ENCODE measurements at places on chromosomes 2 and 18.

GRCh38 chr2:118190474-118190873, 102.2 kb downstream of the INSIG2 start:
- no peak for DNase-seq

DNA sequence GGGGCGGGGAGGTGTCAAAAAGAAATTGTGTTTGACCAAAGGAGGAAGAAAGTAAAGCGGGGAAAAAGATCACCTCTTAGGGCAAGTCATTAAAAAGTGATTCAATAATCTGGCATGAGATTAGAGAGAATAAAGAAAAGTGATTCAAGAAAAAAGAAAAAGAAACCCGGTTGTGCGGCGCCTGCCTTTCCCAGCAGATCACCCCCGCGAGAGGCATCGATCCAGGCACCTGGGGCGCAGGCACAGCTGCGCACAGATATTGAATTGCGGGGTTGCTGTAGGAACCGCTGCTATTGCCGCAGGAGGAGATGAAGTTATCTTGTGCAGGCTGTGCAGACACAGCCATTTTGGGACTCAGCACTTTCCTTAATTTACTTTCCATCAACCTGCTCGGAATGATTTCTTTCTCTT, 71.2 kb downstream of the PLB1 start:
- DNase-seq: peak; percentile 18

DNA sequence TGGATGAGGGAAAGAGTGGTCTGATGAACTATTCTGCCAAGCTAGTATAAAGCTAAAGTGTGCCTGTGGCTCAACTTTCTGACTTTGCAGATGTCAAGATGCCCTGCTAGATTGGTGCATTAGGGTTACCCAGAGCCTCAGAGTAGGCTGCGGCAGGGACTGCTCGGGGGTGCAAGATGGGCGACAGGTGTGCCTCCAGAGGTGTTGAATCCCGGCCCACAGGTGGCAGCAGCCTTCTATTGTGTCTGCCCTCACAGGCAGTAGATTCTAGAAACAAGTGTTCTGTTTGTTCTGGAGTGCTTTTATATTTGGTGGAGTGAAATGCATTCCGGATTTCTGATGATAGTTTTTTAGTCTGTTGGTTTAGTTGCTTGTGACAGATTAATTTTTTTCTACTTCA, 131.6 kb upstream of the IL1R2 start:
- no peak for DNase-seq

DNA sequence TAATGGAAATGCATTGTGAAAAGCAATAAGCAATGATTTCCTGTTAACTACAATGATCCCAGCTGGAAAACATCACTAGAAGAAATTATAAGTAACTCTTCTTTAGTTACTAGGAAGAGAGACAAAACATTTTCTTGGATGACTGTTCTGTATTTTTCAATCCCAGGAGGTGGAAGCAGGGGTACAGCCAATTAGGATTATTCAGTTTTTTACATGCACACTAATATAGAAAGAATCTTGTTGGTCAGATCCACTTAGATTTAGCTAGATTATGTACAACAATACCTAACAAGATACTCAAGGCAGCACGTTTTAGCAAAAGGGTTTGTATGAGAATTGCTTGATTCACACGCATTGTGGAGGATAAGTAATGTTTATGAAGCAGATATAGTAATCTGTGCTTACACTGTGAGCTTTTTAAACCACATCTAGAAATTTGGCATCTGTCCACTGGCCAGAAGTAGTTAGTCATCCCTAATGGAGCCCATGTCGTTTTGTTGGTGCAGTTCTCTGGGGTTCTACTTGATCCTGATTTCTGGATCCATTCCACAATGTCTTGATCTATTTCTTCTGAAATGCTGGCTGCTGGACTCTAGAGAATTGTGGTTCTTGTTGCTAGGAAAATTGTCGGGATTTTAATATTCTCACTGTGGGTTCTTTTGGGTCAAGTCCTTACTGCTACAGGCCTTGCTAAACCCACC, 199.7 kb downstream of the ADCYAP1 start:
- no peak for DNase-seq

DNA sequence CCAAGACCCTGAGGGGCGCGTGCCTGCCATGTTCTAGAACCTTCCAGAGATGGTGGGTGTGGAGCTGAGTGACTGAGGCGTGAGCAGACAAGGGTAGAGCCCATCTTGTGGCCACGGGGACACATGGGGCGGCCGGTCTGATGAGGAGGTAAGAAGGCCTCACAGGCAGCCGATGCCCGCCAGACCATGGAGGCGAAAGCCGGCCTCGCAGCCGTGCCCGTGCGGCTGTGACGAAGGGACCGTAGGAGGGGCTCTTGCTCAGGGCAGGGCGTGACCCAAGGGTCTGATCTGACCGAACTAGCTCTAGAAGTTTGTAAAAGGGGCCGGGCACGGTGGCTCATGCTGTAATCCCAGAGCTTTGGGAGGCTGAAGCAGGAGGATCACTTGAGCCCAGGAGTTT, 19.6 kb downstream of the D2HGDH start:
- no peak for DNase-seq

GRCh38 chr2:21231985-21232384, 108.2 kb downstream of the TDRD15 start:
- DNase-seq: no peak

GRCh38 chr2:234914371-234915154, 37.3 kb upstream of the SH3BP4 start:
- no peak for DNase-seq

- no peak for DNase-seq
These were observed 162.7 kb downstream of the ARL4C start for GRCh38 chr2:234334151-234334550.

GRCh38 chr2:61340242-61340641, 130.6 kb downstream of the USP34 start:
- no peak for DNase-seq

DNA sequence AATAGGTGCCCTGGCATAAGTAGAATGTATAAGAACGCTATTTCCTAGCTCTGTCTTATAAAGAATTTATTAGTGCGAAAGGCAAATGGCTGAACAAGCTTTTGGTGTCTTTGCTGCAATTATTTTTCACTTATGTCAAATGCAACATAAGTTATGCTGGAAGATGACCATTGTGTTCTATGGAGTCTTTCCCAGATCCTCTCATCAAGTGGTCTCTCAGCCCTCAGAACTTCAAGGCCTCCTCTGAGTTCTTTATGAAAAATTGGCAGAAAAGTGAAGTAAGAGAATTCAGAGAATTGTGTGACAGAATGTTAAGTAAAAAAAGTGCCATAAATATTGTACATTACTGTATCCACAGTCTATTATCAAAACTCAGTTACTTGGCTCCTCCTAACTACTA, 75.2 kb downstream of the RIT2 start:
- no peak for DNase-seq

DNA sequence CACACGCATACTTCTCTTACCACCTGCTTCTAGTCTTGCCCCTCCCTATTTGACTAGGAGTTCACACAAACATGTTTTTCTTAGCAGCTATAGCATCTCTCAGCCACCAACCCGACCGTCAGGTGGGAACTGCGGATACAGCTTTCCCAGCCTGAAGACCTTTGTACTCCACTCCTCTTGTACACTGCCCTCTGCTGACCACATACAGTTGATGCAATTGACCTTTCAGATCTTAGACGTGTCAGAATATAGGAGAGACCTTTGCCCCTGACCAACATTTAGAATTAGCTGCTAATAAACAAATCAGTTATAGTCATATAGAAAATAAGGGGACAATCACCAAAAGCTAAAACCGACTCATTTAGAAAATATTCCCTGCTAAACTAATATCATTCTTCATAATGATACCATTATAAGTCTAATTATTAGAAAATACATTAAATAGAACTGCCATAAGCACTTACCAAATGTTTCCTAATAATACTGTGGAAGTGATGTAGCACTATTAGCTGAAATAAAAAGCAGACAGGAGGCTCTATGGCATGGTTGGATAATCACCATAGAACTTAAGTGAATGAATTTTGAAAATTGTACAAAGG, 208.4 kb downstream of the RAD51AP2 start:
- DNase-seq: no peak

GRCh38 chr2:53150146-53150545, 617.5 kb upstream of the CHAC2 start:
- no peak for DNase-seq

GRCh38 chr2:27177441-27178351, 28.9 kb downstream of the TCF23 start:
- no peak for DNase-seq

DNA sequence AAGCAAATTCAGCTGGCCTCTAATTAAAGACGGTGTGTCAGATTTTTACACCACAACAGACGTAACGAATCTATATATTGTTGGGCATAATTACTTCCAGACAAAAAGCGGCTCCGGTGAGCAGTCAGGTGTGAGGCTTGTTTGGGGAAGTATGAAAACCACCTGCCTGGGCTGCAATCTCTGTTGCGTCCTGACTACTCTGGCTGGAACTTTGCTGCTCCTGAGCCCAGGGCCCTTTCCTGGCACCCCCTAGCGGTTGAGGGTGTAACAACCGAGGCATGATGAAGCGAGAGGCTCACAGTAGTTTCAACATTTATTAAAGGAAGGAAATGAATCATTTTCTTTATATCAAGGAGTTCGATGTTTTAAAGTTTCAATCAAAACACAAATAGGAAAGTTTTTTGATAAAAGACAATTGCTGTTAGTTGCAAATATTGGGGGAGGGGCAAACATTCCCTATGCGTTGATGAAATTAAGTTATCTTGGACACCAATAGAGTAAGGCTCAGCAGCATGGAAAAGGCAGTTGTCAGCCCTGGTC, 10.6 kb upstream of the ITGB6 start:
- DNase-seq: no peak

DNA sequence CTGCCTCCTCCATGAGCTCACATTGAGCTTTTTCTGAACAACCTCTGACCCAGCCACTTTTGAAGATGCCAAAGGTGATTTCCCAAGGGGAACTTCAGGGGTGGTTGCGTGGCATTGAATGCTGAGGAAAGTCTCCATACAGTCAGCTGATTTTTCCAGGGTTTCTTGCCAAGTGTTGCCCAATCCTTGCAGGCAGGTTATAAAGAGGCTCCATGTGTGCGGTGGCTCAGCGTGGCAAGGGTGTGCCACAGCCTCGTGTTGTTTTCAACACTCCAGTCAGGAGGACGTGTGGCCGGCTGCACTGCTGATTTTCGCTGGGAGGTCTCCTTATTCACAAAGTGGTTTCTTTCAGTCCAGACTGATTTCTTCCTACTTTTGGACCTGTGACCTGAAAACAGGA, 81.4 kb upstream of the GATA6 start:
- DNase-seq: no peak

- no peak for DNase-seq
These were observed 18.9 kb upstream of the FZD7 start for GRCh38 chr2:202014759-202015211.

DNA sequence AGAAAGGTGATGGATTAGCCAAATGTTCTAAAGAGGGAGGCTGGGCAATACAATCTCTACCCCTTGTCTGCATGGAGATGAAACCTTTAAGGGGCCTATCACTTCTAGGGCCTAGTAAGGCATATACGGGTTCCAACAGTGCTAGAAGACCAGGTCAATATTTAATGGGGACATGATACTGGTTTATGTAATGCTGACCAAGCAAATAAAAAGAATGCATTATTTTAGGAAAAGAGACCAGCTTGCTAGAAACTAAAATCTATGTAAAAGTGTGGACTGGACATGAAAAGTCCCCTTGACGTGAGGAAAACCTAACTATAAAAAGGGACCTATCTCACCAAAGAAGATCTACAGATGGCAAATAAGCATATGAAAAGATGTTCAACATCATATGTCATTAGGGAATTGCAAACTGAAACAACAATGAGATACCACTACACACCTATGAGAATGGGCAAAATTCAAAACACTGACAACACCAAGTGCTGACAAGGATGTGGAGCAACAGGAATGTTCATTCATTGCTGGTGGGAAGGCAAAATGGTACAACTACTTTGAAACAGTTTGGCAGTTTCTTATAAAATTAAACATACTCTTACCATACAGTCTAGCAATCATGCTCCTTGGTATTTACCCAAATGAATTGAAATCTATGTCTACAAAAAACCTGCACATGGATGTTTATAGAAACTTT, 45.9 kb upstream of the TLK1 start:
- no peak for DNase-seq

- DNase-seq: no peak
These were observed 6.1 kb upstream of the SLC35F5 start for GRCh38 chr2:113762377-113763118.

DNA sequence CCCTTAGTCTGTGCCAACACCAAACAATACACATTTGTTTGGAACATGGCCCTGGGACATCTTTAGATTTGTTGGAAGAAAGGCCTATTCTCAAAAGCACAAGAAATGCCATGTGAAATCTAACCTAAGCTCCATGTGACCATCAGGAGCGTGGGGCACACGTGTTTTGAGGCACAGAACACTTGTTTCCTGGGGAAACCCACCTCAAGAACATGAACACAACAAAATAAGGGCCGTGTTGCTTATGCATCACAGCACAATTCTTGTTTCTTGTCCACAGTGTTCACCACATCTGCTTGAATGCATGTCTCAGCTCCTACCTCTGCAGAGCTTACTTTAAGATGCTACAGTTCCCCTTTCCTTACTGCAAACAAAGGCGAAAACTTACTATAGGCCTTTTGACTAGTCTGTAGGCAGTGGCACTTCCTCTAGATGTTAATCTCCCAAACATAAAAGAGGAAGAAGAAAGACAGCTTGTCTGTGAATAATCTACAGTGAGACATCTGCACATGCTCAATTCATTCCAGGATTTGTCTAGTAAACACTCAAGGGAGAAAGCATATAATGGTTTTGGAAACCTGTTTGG, 165.0 kb downstream of the ANKRD44 start:
- no peak for DNase-seq

- no peak for DNase-seq
These were observed 231.9 kb downstream of the RND3 start for GRCh38 chr2:150255528-150255927.

DNA sequence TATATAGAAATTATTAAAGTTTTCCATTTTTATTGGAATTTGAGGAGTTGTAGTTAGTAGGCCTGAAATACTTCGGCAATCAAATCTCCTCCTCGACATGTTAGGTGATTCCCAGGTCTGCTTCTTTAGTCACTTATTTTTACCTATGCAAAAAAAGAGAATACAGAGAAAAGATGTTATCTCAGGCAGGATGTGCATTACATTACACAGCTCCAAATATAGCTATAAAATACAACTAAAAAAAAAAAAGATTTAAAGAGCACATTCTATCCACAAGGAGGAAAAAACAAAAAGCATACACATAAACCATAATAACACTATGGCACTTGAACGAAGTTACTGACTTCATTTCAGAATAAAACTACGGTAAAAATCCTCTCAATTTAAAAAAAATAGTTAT, 8.1 kb downstream of the STK17B start:
- no peak for DNase-seq

GRCh38 chr18:70662588-70662987, 373.7 kb downstream of the SOCS6 start:
- no peak for DNase-seq

GRCh38 chr2:1134629-1135028, 184.0 kb downstream of the SNTG2 start:
- DNase-seq: no peak

GRCh38 chr2:118882693-118883336, 35.4 kb upstream of the EN1 start:
- no peak for DNase-seq

GRCh38 chr18:78573773-78574172, 405.8 kb upstream of the SALL3 start:
- no peak for DNase-seq
